ENCODE measurements at places on chromosomes 2 and 18.

DNA sequence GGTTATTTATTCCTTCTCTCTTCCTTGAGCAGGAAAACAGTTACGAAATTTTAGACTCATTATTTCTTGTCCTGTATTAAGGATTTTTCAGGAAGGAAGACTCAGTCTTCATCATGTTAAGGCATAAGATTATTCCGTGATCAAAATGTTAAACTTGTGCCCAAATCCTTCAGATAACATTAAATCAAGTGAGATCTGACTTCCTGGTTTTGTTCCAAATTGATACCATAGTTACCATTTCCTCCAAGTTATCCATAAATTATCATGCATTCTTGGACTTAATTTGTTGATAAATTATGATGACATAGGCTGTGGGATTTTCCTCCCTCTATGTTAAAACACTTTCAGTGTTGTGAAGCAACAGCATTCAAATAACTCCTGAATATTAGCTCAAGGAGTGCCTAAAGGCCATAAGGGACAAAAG, 31.9 kb downstream of the EFEMP1 start:
- no peak for DNase-seq

- no peak for DNase-seq
Observed at GRCh38 chr2:178229927-178230326, 35.6 kb downstream of the OSBPL6 start.

DNA sequence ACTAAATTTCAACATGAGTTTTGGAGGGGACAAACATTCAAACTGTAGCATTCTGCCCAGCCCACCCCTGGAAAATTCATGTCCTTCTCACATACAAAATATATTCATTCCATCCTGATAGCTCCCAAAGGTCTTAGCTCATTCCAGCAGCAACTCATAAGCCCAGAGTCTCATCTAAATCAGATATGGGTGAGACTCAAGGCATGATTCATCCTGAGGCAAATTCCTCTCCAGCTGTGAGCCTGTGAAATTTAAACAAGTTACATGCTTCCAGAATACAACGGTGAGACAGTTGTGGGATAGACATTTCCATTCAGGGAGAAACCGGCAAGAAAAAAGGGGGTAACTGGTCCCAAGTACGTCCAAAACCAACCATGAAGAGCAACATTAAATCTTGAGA, 43.5 kb upstream of the FAHD2A start:
- DNase-seq: peak; percentile 20

- no peak for DNase-seq
Observed at GRCh38 chr2:24461685-24462084, 29.4 kb upstream of the NCOA1 start.

DNA sequence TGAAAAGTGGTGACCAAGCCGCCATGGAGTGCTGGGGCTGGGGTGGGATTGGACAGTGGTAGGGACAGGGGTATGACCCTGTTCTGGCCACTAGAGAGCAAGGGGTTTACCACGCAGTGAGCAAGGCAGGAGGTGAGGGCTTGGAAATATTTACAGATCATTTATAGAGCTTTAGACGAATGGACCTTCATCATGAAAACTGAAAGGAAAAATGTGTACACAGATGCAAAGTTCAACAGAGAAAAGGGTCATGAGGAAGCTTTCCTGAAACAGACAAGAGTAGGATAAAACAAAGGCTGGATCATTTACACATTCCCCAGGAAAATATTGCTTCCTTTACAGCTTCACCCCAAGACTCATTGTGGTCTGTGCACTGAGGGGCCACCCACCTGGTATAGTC, 130.5 kb upstream of the SMAD2 start:
- no peak for DNase-seq
